ENCODE measurements at places on chromosomes 6 and 20.

DNA sequence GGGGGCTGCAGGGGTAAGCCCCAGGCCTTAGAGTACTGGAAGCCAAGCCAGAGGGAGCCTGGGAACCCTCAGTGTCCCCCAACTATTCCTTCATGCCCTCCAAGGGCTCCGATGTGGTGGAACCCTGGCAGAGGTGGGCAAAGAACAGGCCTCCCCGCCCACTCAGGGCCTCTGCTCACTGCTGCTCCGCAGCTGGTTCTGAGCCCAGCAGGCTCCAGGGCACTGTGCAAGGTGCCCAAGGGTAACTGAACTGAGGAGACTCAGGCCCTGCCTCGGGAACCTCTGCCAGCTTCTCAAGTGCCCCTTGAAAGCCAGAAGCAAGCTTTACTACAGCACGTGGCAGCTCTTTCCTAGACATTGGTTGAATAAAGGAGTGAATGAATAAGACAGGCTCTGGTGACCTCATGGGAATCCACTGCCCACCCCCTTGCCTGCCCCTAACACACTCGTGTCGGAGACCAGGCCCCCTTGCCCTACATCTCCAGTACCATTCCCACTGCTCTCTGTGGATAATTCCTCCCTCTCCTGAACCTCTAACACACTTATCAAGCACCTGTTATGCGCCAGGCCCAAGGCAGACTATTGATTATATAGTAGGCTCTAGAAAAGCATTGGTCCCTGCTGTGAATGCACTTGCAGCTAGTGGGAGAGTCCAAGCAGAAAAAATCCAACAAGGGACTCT, 55.0 kb downstream of the TOX2 start:
- DNase-seq: no peak

DNA sequence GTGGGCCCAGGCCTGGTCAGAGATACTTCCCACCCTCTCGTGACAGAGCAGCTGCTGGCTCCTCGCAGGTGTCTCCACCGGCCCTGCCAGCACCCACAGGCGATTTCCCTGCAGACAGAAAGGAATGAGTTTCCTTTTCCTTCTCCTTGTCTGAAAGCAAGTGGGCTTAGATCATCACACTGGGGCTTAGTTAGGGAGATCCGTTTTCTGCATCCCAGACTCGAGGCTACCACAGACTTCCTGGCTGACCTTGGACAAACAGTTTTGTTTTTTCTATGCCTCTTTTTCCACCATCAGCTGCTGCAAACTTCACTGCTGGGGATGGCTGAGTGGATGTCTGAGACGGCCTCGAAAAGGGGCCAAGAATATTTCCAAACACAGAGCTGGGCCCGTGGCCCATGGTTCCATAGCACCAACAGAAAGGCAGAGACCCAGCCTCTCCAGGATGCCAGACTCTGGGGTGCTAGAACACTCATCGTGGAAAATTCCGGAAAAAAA, 86.5 kb downstream of the BANF2 start:
- no peak for DNase-seq

- peak; percentile 71 for DNase-seq
These were observed 206.9 kb downstream of the IBTK start for GRCh38 chr6:82040405-82041221.

DNA sequence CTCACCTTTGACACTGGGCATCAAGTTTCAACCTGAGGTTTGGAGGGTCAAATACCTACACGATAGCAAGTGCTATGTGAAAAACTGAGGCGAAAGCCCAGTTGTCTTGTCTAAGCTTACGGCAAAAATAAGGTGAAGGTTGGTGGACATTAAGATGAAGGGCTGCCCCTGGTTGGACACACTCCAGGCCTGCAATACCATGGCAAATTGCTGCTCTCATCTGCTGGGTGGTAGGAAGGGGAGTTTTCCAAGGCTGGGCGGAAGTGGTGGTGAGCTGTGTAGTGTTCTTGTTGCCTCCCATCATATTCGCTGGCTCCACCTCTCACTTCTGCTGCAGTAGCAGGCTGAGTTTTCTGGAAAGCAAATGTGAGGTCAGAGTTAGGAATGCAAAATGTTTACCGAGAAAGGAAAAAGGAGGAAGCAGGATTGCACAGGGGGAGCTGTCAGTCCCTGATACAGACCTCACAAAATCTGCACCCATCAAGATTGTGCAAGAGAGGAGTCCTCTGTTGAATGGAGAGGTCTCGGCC, 33.7 kb downstream of the SCP2D1 start:
- no peak for DNase-seq

DNA sequence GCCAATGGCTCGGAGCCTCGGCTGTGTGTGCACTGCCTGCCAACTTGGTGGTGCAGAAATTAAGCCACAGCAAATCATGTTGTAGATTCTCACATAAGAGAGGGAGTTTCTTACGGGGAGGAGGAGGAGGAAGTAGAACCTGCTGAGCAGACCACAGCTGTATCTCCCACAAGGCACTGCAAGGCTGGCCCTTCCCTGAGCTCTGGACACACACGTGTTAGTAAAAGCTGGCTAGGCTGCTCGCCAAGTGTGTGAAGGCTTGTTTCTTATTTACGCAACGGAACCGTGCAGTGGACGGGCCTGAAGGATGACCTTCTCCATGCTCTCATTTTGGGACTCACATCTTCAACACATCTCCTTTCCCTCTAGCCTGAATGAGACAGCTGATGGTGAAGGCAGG, 15.7 kb upstream of the QKI start:
- DNase-seq: no peak

GRCh38 chr6:30810813-30811339, 66.5 kb upstream of the IER3 start:
- DNase-seq: peak; percentile 96
